Naive thymus-derived CD8-positive, alpha-beta T cell (primary cell): ENCODE measurements at places on chromosomes 1 and 21.

DNA sequence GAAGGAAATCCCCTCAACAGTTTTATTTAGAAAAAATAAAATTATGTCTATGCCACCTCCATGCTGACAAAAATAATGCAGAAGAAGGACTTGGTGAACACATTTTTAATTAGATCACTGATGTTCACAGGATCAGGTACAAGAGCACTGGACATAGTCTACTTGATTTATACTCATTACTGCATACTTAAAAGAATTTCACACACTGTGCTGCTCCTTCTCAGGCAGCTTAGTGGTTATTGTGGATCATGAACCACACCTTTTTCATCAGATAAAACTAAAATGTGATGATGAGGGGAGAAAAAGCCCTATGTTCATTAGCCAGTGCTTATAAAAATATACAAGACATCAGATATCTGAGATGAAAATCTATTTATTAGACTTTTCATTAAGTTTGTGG, 103.3 kb upstream of the DPH5 start:
- DNase-seq = no peak

- no peak for DNase-seq
These were observed 32.2 kb upstream of the GADD45A start for GRCh38 chr1:67652800-67653199.

DNA sequence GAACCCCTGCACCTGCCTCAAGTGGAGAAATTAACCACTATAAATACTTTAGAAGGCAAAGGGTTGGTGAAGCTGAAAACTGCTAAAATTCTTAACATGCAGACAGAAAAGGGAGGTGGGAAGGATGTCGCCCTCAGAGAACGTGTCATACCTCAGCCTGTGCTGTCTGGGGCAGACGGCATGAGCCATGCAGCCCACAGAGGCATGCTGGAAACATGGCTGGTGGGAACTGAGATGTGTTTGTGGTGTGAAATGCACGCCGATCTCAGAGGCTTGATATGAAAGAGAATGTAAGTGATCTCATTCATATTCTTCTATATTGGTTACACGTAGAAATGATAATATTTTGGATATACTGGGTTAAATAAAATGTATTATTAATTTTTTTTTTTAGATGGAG, 16.3 kb downstream of the AGPAT3 start:
- DNase-seq = no peak

DNA sequence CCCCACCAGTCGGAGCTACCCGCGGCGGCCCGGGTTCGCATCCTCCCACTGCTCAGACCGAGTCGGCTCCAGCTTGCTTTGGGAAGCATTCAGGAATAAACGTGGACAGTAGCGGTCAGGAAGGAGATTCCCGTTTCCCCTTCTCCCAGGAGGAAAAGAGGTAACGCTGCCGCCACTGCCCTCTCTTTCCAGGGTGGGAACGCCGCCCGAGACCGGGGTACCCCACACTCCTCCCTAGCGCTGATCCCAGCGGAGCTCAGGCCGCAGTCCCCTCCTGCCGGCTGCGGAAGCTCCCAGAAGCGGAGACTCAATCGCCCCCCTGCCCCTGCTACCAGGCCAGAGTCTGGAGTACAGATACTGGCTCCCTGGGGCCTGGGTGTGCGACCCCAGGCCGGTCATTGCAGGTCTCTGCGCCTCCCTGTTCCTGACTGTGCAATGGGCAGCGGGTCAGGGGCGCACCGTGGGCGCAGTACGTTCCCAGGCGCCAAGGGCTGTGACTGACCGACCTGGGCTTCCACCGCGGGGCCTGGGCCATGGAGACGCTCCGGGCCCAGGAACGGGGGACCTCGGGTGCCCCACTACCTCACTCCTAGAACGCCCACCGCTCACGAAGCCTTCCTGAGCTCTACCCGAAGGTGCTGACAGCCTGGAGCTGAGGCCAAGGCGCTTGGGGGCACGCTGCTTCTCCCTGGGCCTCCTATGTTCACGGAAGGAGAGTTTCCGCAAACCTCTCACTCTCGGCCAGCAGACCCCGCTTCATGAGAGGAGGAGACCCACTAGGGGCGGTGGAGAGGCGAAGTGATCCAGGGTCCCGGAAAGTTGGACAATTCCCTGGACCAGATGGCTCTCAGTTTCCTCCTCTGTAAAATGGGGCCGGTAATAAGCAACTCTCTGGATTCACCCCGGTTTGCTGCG, 7.8 kb downstream of the DMRTA2 start:
- DNase-seq = no peak

DNA sequence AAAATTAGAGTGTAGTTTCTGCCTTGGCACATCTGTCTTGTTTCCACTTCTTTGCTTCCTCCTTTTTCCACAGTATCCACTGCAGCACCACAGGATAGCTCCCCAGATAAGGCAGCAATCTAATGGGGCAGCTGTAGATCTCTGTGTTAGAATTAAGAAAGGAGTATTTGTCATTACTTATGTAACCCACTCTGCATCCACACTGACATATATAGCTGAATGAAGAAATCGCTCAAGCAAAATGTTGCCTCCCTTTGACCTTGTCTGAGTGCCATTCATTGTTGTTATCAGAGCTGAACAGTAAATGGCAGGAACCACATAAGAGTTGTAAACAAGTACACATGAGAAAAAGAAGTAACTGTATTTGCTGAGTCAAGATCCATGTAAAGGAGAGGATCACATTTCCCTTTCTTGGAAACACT, 45.9 kb upstream of the DPH5 start:
- DNase-seq = no peak

DNA sequence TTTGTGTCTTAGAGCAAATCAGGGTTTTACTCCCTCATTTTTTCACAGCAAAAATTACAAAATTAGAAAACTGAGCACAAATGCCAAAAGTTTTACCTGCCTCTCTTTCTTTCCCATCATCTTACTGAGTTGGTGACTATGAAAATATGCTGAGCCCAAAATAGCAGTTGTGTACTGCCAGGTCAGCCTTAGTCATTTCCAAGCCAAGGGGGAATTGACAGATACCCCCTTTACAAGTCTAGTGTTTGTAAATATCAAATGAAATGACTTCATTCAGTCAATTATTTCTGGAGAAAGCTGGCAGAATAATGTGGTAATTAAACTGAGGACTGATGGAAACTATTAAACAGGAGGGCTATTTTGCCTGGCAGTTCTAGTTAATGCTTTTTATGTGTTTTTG, 11.4 kb upstream of the GORAB start:
- DNase-seq = no peak

DNA sequence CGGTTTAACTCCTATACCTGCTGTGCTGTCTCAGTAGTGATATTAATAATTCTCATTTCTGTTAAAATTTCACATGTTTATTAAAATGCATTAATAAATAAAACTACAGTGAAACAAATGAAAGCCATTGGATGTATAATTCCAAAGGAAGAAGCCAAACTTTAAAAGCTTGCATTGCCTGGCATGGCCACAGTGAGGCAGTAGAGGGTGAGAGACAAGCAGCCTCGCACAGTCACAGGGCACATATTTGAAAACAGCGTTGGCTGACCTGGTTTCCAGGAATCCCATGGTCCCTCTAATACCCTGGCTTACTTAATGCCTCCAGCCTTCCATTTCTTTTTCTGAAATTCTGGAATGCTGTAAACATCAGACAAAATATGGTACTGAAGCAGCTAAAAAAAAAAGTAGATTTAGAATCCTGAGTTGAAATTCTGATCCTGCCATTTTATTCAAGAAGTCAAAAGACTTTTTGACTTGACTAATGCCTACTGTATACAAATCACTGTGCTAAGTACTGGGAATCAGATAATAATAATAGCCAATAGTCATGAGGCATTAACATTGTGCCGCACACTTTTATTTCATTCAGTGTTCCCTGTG, 6.7 kb upstream of the RNASEL start:
- peak; percentile 43 for DNase-seq

DNA sequence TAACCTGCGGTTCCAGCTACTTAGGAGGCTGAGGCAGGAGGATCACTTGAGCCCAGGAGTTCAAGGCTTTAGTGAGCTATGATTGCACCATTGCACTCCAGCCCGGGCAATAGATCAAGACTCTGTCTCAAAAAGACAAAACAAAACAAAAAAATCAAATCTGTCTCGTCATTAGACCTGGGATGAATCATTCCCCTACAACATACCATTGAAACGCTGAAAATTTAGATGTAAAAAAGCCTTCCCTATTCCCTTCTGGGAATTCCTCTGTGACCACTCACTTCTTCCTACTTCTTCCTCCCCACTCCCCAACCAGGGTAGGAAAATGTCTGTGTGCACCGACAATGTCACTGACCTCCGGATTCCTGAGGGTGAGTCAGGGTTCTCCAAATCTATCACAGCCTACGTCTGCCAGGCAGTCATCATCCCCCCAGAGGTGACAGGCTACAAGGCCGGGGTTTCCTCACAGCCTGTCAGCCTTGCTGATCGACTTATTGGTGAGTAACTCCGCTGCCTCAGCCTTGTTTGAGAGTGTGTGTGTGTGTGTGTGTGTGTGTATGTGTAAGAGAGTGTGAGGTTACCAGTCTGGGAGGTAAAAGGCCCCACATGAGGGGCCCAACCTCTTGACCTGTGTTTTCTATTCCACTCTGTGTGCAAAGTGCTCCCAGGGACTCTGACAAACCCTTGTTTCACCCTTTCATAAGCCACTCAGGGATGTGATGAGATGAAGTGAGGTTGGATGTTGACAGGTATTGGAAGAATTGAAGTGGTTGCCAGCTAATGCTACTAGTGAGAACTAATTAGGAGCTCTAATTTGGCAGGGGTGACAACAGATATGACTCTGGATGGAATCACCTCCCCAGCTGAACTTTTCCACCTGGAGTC, 16.3 kb upstream of the SARS1 start:
- DNase-seq = no peak

- no peak for DNase-seq
These were observed 17.5 kb downstream of the CCT3 start for GRCh38 chr1:156320560-156320959.

GRCh38 chr1:245874942-245875580, 632.0 kb downstream of the SMYD3 start:
- no peak for DNase-seq
